ENCODE measurements at places on chromosomes 1 and 21.

DNA sequence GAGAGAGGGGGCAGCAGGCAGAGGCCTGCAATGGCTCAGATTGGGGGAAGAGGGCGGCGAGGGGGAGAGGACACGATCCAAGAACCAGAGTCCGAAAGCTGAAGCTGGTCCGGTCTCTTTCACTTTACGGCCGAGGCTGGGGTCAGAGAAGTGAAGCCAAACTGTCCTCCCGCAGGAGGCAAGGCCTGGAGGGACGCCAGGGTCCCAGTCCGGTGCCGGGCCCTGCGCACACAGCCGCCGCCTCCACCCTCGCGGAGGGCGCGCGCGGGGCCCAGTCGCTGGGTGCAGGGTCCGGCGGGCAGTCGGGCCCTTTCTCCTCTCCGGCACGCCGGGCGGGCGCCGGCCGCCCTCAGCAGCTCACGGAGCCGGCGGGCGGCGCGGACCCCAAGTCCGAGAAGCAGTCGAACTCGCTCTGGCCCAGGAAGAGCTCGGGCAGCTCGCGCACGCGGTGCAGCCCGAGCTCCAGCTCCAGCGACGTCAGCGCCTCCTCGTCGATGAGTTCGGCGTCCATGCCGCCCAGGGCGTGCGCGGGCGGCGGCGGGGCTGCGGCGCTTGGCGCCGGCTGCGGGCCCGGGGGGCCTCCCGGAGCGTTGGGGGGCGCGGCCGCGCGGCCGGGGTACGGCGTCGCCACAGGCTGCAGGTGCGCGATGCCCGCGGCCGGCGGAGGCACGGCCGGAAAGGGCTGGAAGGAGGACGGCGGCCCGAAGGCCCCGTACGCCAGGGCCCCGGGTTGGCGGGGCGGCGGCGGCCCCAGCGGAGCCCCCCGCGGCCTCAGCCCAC, 749 bp downstream of the CITED4 start:
- no peak for DNase-seq

- no peak for DNase-seq
Measured at GRCh38 chr1:247298701-247299100, 33.0 kb downstream of the ZNF496 start.

- DNase-seq = no peak
Measured at GRCh38 chr1:39562886-39563285, 13.7 kb downstream of the PABPC4 start.

- DNase-seq = no peak
Measured at GRCh38 chr1:216250861-216251260, 172.4 kb downstream of the USH2A start.

GRCh38 chr21:32712043-32712442, 15.8 kb downstream of the SYNJ1 start:
- DNase-seq = no peak

DNA sequence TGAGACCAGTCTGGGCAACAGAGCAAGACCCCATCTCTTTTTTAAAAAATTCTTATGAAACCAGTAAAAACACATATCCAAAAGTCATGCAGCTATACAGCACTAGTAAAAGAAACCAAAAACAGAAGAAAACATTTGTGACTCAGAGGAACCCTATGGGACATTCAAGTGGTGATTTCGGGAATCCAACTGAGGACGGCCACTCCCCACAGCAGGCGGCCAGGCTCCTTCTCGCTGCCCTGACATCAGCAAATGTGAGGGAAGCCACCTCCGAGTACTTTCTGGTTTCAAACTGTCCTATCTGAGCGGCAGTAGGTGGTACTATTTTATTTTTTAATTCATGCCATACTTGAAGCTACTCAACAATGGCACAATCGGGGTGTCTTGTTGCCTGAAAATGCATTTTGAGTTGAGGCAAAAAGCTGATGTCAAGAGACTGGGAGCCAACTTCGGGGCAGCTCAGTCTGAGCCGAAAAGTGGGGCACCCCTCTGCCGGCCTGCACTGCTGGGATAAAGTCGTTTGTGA, 3.3 kb downstream of the SUMO3 start:
- no peak for DNase-seq

DNA sequence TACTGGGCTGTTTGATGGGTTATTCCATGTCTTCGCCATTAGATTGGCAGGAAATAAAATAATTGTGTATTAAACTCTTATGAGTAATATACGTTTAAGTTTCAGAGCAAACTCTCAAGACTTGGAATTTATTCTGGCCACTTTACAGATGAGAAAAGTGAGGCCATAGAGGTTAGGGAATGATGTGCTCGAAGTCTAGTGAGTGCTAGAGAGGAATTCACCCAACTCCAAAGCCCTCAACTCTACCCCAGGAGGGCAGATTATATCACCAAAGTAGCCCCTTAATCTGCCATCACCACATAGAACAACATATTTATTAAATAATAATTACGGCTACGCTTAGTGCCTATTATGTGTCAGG, 440 bp upstream of the MUL1 start:
- no peak for DNase-seq

DNA sequence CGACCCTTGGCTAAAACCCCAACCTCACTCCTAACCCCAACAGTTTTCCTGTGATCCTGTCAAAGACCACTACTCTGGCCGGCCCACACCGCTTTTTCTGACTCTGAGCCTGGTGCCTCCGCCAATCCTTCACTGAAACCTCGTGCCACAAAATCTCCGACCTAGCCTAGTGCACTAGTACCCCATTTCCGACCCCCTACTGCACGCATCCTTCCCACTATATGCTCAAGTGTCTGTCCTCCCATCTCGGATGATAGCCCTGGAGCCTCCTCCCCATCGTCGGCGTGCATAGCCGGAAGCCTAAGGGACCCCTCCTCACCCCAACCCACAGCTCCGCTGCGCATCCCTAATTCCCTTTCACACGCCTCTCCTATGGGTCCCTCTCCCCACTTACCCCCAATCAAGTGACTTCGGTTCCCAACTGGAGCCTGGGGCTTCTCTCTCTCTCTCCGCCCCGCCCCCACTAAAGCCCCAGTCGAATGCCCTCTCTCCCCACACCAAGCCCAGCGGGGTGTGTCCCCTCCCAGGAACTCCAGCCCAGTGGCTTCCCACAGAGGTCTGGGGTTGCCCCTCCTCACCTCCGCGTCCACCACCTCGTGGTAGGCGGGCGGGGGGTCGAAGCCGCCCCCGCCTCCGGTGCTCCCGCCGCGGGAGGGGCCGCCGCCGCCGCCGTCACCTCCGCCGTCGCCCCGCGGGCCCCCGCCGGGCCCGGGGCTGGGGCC, 791 bp downstream of the USP24 start:
- no peak for DNase-seq

- DNase-seq = no peak
Measured at GRCh38 chr21:36716836-36717235, 17.9 kb downstream of the SIM2 start.

DNA sequence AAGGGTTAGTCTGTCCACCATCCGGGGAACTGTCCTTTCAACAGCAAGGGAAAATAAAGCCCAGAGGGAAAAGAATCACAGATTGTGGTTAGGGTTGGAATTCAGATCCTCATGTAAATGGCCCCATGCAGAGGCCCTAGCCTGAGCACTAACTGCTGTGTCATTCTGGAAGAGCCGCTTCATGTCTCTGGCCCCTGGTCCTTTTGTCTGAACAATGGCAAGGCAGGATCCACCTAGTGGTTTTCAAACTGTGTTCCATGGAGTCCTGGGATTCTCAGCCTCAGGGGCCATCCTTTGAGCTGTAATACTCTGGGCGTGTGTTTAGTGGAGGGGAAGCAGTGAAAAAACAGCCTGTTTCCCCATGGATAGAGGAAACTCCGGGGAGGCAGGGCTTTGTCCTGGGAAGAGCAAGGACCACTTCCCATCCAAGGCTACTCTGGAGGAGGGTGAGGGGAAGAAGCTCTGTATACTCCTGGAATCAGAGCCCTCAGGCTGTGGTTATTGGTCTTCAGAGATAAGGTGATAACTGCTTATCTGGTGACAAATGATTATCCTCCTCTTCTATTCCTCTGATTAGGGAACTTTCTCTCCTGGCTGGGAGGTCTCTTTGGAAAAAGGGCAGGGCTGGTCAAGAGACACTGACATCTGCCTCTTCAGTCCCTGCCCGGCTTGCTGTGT, 19.2 kb downstream of the PAX7 start:
- DNase-seq = no peak

- no peak for DNase-seq
Measured at GRCh38 chr1:45557422-45557944, 6.9 kb downstream of the AKR1A1 start.

- no peak for DNase-seq
Measured at GRCh38 chr1:2279210-2279639, 51.1 kb downstream of the SKI start.

DNA sequence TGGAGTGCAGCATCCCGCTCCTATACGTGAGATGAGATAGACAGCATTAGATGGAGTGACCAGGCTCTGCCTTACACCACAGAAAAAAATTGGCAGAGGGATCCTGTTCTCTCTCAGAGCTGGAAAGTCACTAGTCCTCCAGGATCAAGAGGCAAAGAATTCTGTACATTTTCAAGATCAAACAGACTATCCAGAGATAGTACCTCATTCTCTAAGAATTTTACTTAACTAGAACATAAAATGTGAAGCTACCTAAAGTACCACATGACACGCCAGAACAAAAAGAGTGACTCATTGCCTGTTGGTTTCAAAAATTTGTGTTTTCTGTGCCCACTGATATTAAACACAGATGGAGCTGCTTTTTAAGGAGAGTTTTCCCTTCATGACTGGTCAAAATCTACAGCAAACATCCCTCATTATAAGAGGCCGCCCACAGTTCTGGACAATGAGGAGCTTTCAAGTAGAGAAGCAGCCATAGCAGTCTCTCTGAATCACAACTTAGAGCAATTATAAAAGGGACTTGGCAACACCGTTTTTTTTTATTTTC, 32.3 kb downstream of the CD160 start:
- no peak for DNase-seq

DNA sequence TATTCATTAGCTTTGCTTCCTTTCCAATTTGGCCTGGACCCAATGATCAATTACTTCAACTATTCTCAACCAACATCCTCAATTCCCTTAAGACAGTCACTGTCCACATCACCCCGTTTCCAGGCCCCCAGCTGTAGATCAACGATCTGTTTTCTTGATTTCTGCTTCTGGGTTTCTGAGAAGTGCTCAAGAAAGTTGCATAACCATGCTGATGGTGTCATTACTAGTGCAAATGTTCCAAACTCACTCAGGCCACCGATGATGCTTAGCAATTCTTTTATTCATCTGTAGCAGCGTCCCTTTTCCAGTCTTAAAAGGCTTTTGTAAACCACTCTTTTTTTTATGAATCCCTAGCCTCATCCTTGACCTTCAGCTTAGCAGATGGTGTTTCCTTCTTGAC, 155.8 kb upstream of the PTGFR start:
- DNase-seq = no peak

DNA sequence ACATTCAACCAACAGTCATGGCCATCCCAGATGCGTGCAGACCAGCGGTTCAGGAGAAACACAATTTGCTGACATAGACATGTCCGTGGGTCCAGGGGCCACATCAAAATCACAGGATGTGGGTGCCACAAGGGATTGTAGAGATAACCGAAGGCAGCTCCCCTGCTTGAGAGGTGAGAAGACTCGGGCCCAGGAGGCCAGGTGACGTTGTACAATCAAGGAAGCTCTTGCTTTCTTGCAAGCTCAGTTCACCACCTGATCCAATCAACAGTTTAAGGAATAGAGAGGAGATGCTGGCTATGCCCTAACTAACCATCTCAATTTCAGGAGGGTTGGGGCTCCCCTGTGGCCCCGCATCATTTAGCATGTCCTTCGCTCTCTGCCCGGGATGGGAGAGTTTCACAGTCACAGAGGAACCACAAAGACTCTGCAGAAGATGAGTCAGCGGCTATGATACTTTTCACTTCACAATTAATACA, 19.5 kb downstream of the UBASH3A start:
- DNase-seq = no peak

DNA sequence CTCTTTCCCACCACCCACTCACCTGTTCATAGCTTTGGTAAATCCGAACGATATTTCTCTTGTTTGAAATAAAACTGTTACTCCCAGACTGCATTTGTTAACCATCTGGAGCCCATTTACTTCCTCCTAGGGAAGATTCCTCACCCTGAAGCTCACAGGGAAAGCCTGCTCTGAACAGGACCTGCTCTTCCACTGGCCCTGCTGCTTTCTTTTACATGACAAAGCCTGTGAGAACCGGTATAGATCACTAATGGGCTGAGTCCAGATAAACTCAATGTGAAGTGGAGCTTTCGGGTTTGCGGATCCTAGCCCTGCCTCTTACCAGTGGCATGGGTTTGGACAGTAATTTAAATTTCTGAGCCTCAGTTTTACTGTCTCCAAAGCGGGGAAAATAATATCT, 45.2 kb downstream of the FAM163A start:
- no peak for DNase-seq

GRCh38 chr1:220894924-220895256, 15.6 kb downstream of the HLX start:
- no peak for DNase-seq

- DNase-seq = no peak
Measured at GRCh38 chr21:38489729-38490128, 8.5 kb downstream of the ERG start.

GRCh38 chr1:100458661-100459357, 79.1 kb upstream of the GPR88 start:
- DNase-seq = no peak

DNA sequence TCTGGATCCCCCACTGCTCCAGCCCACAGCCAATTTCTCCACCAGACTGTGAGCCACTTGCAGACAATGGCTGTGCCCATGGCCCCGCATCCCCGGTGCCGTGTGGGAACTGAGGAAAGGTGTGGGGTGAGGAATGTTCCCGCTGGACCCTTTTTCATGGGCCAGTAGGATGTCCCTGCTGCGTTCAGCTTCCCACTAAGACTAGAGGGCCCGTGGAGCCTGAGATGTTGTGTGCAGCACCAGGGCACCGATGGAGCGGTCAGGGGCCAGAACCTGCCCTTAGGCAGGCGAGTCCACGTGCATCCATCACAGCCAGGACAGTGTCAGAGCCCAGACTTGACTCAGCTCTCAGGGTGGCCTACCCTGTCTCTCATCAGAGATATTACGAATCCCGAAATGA, 105.7 kb upstream of the COL6A1 start:
- DNase-seq = no peak

- DNase-seq = no peak
Measured at GRCh38 chr1:58874757-58875755, 91.2 kb upstream of the JUN start.

GRCh38 chr1:1958071-1958541, 39.0 kb upstream of the TMEM52 start:
- no peak for DNase-seq

DNA sequence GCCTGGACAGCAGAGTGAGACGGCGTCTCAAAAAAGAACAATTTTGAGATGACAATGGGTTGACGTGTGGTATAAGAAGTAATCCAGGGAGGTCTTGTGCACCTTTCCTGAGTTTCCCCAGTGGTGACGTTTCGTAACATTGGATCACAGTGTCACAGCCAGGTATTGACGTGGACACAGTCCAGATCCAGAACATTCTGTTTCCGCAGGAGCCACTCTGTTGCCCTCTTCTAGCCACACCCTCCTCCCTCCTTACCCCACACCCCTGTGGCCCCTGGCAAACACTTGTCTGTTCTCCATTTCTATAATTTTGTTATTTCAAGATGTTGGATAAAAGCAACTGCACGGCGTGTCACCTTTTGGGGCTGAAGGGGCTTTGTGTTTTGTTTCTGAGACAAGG, 6.5 kb upstream of the TRAPPC10 start:
- DNase-seq = no peak

Measured in NCI-H1436 treated with DMSO at 0.1 percent for 48 hours (cell line).